Esophagus squamous epithelium (tissue), 5 donors: ENCODE measurements at places on chromosomes 1 and 21.

- no peak overlapping the region for H3K4me3 ChIP-seq
- peak overlapping the region; percentile 3 for H3K27ac ChIP-seq
- peaks cover 6% of the 10 kb centered on the region for H3K4me1 ChIP-seq
- H3K27me3 ChIP-seq: no peaks in the 10 kb centered on the region
- no peak for DNase-seq
Measured at GRCh38 chr1:207059881-207060280, 6.8 kb downstream of the PFKFB2 start.

DNA sequence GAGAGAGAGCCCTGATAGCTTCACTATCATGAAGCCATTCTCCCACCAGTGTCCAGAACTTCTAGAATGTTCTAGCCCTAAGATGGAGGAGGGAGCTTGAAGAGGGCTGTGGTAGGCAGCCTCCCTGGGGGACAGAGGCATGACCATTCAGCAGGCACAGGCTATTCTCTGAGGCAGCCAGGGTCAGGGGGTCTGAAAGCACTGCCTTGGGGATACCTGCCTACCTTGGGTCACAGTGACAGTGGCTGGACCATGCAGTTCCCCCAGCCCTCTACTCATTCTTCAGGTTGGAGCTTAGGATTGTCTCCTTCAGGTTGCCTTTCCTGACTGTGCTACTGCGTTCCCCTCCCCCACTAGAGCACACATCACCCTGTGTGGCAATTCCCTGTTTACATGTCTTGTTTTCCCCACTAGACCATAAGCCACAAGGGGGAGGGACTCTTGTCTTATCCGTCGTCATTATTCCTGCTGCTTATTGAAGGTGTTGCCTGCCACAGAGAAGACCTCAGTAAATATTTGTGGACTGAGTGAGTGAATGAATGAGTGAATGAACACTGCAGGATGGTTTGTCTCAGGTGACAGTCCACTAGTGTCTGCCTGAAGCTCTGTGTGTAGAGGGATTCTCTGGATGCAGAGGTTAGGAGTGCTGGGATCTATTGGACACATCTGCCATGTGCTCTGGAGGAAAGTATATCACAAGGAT is 5.2 kb downstream of the ZDHHC18 start:
- H3K27me3 ChIP-seq: no peaks in the 10 kb centered on the region
- no peak overlapping the region for H3K4me3 ChIP-seq
- peaks cover 24% of the 10 kb centered on the region for H3K36me3 ChIP-seq
- no peak for DNase-seq

GRCh38 chr1:219120624-219121544 is 52.8 kb upstream of the LYPLAL1 start:
- no peaks in the 10 kb centered on the region for H3K36me3 ChIP-seq
- no peak for DNase-seq
- H3K27me3 ChIP-seq: no peaks in the 10 kb centered on the region
- H3K27ac ChIP-seq: no peak overlapping the region

DNA sequence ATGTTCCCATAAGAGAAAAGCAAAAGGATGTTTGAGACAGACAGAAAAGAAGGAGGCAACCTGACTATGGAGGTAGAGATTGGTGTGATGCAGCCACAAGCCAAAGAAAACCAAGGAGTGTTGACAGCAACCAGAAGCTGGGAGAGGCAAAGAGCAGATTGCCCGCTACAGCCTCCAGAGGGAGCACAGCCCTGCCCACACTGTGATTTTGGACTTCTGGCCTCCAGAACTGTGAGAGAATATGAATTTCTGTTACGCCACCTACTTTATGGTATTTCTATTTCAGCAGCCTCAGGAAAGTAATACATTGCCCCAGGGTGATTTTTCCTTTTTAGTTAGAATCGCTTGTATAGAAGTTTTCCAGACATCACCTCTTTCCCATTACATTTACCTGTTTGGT is 28.4 kb downstream of the SLAMF6 start:
- H3K27me3 ChIP-seq: no peaks in the 10 kb centered on the region
- H3K36me3 ChIP-seq: no peaks in the 10 kb centered on the region
- H3K27ac ChIP-seq: no peak overlapping the region
- H3K4me1 ChIP-seq: no peaks in the 10 kb centered on the region
- no peak for DNase-seq

DNA sequence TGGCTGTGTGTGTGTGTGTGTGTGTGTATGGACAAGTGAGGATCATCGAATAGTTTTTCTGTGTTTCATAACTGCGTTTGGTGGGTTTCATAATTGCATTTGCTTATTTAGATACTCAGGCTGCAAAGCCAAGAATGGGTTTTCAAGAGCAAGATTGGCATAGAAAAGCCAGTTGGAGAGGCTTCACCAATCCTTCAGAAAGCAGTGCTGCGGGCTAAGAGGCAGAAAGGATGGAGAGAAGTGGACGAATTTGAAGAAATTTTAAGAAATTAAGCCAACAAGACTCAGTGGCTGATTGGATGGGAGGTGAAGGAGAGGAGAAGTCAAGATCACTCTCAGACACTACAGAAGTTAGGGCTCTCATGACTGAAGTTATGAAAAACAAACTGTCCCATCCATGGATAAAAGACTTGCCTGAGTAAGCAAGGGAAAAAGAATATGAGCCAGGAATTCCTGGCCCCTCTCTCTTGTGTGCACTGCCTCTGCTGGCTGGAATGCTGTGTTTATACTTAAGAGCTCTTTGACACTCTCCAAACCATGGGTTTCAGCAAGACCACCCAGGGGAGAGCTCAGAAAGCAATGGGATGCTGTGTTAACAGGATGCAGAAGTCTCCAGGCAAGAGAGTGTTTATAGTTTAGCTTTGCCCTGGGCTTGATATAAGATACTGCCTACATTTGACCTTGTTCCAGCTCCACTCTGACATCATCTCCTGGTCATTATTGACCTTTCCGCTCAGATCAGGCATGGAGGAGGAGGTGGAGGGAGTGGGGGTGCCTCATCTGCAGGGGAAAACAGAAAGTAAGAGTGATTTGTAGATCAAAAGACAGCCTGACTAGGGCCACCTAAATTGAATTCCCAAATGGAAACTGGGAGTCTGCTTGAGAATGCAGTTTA is 232.0 kb upstream of the PLXNA2 start:
- H3K4me3 ChIP-seq: no peak overlapping the region
- peaks cover 8% of the 10 kb centered on the region for H3K27me3 ChIP-seq
- H3K36me3 ChIP-seq: no peaks in the 10 kb centered on the region
- no peak for DNase-seq

DNA sequence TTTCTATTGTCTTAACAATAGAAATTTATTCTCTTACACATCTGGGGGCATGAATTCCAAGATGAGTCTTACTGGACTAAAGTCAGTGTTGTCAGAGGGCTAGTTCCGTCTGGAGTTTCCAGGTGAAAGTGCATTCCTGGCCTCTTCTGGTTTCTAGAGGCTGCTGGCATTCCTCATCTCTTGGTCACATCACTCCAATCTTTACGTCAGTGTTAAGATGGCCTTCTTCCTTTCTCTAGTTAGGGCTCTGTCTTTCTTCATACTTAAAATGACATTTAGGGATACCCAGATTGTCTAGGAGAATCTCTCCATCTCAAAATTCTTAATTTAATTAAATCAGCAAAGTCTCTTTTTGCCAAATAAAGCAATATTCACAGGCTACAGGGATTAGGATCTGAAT is 13.3 kb upstream of the PDC start:
- no peaks in the 10 kb centered on the region for H3K4me1 ChIP-seq
- no peak for DNase-seq
- no peak overlapping the region for H3K27ac ChIP-seq
- H3K36me3 ChIP-seq: no peaks in the 10 kb centered on the region
- H3K4me3 ChIP-seq: no peak overlapping the region
- no peaks in the 10 kb centered on the region for H3K27me3 ChIP-seq

GRCh38 chr1:62415687-62416086 is 21.2 kb upstream of the USP1 start:
- H3K4me3 ChIP-seq: no peak overlapping the region
- no peaks in the 10 kb centered on the region for H3K27me3 ChIP-seq
- no peaks in the 10 kb centered on the region for H3K36me3 ChIP-seq
- DNase-seq: no peak

GRCh38 chr1:9849691-9850441 is 26.1 kb upstream of the CLSTN1 start:
- no peak overlapping the region for H3K27ac ChIP-seq
- H3K27me3 ChIP-seq: no peaks in the 10 kb centered on the region
- no peak overlapping the region for H3K4me3 ChIP-seq
- DNase-seq: no peak

- H3K27me3 ChIP-seq: no peaks in the 10 kb centered on the region
- H3K4me3 ChIP-seq: no peak overlapping the region
- no peaks in the 10 kb centered on the region for H3K36me3 ChIP-seq
- DNase-seq: no peak
Measured at GRCh38 chr21:45393021-45393420, 11.9 kb upstream of the COL18A1 start.

- DNase-seq: peak; percentile 78
- H3K4me3 ChIP-seq: peak overlapping the region; percentile 68
- H3K27ac ChIP-seq: peak overlapping the region; percentile 99
- no peaks in the 10 kb centered on the region for H3K36me3 ChIP-seq
- H3K27me3 ChIP-seq: no peaks in the 10 kb centered on the region
Measured at GRCh38 chr21:39349211-39350093, 564 bp upstream of the HMGN1 start.

DNA sequence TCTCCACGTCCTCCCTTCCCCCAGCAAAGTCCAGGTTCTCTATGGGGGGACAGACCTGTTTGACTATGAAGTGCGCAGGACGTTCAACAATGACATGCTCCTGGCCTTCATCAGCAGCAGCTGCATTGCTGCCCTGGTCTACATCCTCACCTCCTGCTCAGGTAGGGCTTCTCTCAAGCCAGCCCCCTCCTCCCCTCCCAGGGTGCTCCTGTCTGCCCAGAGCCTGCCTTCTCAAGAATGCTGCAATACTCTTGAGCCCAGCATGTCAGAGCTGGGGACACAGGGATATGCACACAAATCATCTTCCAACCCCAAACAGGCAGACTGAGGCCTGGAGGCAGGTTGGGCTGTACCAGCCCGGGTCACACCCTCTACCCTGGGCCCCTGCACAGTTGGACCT is 35.4 kb downstream of the DISP3 start:
- H3K27ac ChIP-seq: no peak overlapping the region
- DNase-seq: no peak
- H3K36me3 ChIP-seq: no peaks in the 10 kb centered on the region
- peaks cover 5% of the 10 kb centered on the region for H3K27me3 ChIP-seq
- no peak overlapping the region for H3K4me3 ChIP-seq
- no peaks in the 10 kb centered on the region for H3K4me1 ChIP-seq

DNA sequence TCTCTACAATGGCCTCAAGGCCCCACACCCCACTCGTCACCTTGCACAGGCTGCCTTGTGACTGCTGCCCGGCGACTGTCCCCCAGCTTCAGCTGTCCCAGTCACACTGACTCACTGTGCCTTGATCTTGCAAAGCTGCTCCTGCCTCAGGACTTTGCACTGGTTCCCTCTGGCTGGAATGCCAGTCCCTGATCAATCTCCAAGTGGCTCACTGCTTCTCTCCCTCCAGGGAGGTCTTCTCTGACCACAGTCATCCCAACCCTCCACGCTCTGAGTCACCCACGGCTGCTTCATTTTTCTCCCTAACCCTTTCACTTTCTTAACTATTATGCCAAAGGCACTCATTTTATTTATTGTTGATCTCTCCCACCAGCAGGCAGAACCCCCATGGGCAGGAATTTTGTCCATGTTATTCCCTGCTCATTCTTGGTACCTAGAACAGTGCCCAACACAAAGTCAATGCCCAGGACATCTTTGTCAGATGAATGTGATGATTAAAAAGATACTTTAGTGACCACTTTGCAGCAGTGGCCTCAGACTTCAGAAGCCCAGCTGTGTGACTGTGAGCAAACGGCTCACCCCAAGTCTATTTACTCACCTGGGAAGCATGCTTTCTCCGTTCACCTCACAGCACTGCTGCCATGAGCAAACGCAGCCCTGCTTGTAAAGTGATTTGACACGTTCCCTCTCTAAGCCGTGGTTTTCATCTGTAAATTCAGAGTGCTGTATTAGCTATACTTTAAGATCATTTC is 53.4 kb downstream of the ZBTB18 start:
- no peaks in the 10 kb centered on the region for H3K36me3 ChIP-seq
- DNase-seq: no peak
- H3K4me3 ChIP-seq: no peak overlapping the region
- peaks cover under 1% of the 10 kb centered on the region for H3K27me3 ChIP-seq

DNA sequence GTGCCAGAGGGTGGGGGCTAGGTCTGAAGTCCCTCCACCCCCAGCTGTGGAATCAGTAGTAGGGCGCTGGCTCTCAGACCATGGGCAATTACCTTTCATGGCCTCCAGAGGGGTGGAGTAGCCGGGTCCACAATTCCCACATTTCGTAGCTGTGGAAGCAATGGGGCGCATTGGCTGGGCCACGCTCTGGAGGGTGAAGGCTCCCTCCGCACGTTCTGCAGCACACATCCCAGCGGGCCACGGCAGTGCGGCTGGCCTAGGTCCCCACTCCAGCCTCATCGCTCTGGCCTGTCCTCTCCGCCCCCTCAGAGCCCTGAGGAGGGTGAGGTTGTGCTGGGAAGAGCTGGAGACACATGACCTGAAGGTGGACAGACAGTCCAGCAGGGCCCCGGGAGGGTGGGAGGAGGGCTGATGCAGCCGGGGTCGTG is 2.9 kb downstream of the SELENBP1 start:
- peaks cover 60% of the 10 kb centered on the region for H3K4me1 ChIP-seq
- DNase-seq: no peak
- no peaks in the 10 kb centered on the region for H3K27me3 ChIP-seq
- H3K4me3 ChIP-seq: no peak overlapping the region
- H3K36me3 ChIP-seq: no peaks in the 10 kb centered on the region

DNA sequence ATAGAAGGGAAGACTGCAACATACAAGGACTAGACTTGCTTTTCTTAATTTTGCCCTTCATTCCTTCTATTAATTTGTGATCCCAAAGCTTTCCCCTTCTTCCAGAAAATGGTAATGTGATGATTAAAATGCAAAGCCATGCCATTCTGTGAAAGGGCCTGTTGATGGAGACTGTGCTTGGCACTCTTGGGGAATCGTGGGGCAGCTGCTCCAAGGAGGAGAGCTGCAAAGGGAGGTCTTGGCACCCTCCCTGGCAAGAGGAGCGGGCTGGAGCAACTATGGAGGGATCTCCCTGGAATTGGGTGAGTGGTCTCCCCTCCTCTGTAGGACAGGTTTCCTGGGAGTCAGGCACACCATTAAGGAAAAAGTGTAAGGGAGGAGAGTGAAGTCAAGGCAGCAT is 16.6 kb downstream of the CACNA1S start:
- no peak overlapping the region for H3K27ac ChIP-seq
- peaks cover 5% of the 10 kb centered on the region for H3K4me1 ChIP-seq
- no peaks in the 10 kb centered on the region for H3K36me3 ChIP-seq
- H3K4me3 ChIP-seq: no peak overlapping the region
- no peak for DNase-seq

DNA sequence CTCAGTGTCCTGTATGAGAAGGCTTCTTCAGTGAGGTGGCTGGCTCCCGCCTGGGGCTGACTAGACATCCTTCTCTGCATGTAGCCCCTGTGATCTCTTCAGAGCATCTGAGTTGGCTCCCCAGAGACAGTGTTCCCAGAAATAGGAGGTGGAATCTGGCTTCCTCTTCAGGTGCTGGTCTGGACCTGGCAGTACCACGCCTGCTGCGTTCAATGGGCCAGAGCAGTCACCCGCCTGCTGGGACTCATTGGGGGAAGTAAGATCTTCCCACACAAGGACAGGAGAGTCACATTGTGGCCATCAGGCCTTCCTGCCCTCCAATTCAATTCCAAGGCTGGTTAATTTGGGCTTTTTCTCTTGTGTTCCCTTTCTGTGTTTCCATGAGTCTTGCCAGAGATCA is 51.0 kb downstream of the ADARB1 start:
- DNase-seq: no peak
- H3K36me3 ChIP-seq: peaks cover 5% of the 10 kb centered on the region
- H3K4me1 ChIP-seq: peaks cover 16% of the 10 kb centered on the region
- no peak overlapping the region for H3K27ac ChIP-seq
- no peak overlapping the region for H3K4me3 ChIP-seq

- H3K4me3 ChIP-seq: no peak overlapping the region
- H3K27me3 ChIP-seq: no peaks in the 10 kb centered on the region
- no peak overlapping the region for H3K27ac ChIP-seq
- no peak for DNase-seq
- H3K36me3 ChIP-seq: peaks cover 4% of the 10 kb centered on the region
- peaks cover 8% of the 10 kb centered on the region for H3K4me1 ChIP-seq
Measured at GRCh38 chr1:43572538-43572937, 41.9 kb downstream of the PTPRF start.
